ENCODE measurements at places on chromosomes 4 and X.

DNA sequence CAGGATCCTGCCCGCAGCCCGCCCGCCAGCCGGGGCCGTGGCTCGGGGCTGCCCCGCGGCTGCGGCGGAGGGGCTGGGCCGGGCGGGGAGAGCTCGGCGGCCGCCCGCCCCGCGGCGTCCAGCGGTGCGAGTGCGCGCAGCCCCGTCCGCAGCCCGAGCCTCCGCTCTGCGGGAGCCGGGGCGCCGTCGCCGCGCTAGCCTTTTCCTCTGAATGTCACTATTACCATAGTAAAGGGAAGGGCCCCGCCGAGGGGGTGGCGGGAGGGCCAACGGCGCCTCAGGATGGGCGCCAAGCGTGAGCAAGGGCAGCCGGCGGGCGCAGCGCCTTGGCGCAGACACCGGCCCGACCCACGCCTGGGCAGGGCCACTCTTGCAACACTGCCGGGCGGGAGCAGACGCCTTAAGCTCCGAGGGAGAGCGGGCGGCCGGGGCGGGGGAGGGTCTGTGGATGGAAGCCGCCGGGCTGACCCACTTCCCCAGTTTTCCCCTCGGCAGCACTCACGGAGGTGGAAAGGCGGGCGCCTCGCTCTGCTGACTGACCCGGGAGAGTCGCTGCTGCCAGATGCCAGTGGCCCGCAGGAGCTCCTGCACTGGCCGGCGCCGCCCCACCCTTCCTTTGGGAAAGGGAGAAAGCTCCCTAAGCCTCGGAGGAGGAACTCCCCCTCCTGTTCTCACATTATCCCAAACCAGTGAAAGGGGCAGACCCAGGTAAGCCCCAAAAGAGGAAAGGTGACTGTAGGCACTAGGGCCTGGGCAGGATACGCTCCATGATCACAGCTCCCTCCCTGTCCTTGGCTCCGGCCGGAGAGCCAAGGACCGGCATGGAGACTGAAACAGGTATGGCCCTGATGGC, 329.4 kb downstream of the HNRNPD start:
- DNase-seq: peak; percentile 31

DNA sequence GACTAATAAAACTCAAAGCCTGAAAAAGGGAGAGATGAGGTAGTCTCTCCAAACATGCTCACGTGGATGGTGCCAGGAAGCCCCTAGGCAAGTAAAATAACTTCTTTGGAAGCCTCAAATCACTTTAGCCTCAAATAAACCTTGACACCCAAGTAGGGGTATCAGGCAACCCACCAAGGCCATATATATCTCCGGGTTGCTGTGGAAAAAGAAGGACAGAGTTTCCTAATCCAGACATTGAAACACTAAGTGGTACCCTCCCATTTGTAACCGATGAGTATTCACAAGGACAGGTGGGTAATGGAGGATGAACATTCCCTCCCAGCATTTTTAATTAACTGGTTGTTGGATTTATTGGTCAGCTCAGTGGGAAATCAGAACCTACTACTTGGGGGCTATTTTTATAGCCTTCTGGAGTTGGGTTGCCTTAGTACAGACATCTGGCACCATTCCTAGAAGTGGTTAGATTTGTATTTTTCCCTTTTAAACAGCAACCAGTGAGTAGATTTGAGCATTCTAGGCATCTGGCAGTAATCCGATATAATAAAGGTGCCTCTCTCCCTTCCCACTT, 87.7 kb downstream of the GPC3 start:
- DNase-seq: peak; percentile 22

- no peak for DNase-seq
Observed at GRCh38 chr4:89300499-89300898, 7.1 kb downstream of the GPRIN3 start.

DNA sequence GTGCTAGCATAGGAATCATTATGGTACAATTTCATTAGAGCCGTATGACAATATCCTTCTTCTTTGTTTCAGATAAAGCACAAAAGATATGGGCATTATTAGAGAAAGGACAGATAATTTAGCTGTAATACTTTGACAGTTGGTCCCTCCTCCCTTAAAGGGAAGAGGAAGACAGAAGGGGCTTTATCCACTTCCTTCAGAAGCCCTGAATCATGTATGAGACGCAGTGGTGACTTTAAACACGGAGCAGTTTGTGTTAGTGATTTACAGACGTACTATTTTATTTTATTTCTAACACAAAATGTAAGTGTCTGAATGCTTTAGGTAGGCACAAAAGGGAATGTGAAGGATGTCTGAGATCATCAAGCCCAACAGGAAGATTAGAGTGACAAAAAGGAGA, 467.7 kb downstream of the IL15 start:
- DNase-seq: no peak

DNA sequence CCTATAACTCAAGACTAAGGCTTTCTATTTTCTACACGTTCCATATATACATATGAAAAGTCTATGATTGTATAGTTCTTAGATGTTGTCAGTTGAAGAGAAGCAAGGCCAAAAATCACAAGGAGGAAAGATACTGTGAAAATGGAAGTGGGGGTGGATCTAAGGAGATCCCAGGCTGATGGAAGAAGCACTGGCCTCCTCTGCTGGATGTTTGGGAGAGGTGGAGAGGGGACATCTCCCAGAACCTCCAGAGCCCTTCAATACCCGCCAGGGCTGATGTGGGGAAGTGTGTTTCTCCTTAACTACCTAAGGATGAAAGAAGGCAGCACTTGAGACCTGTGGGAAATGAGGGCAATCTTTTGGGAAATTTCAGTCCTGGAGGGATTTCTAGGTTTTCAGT, 67.4 kb downstream of the RASGEF1B start:
- no peak for DNase-seq

DNA sequence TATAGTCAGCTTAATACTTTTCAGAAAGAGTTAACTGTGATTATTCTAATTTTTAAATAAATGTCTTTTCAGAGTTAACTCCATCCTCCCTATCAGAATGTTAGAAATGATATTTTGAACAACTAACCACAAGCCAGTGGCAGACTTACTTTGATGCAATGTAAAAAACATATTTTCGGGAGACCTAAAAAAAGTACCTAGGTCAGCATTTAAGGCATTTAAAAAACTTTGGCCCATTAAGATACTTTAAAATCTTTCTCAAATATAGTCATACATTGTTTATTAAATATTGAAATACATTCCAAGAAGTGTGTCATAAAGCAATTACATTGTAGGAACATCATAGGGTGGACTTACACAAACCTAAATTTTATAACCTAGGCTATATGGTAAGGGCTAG, 426.1 kb downstream of the PABPC4L start:
- DNase-seq: no peak

DNA sequence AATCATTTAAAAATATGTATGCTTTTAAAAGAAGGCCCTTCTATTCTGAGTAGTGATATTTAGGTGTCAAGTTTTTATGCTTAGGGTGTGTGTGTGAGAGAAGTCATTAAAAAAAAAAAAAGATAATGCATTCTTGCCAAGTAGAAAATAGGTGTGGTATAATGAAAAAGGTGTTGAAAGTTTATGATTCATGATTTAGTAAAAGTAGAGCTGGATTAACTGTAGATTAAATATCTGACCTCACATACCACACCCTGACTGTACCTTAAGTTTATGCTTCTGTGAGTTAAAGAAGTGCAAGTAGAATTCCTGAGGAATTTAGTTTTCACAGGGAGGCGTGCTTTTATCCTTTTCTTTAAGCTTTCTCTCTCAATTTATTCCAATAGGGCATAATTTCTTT, 71.1 kb downstream of the BMPR1B start:
- DNase-seq: no peak
